Glomerular endothelial cell (primary cell): ENCODE measurements at places on chromosomes 12 and 14.
A peak's percentile ranks its signal among the peaks of the same experiment; 100 is the strongest.

- no peak for DNase-seq
Observed at GRCh38 chr14:90319173-90319572, 12.6 kb downstream of the NRDE2 start.

- no peak for DNase-seq
Observed at GRCh38 chr12:7001921-7002591, 16.2 kb downstream of the LPCAT3 start.

DNA sequence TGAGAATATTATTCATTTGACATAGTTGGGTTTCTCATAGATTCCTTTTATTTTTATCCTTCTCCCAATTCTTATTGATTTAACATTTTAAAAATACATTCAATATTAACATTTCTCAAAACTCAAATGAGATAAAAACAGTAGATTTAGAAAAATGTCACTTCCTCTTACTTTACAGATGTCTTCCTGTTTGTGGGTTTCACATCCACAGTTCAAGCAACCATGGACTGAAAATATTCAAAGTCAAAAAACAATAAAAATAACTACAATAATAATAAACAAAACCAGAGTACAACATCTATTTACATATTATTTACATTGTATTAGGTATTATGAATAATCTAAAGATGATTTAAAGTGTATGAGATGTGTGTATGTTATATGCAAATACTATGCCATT, 111.3 kb upstream of the SLC16A7 start:
- no peak for DNase-seq

- no peak for DNase-seq
Observed at GRCh38 chr12:89797436-89797835, 88.8 kb upstream of the ATP2B1 start.

GRCh38 chr14:68580671-68581070, 212.2 kb downstream of the ZFP36L1 start:
- DNase-seq: no peak

GRCh38 chr14:90049390-90049789, 12.4 kb upstream of the KCNK13 start:
- no peak for DNase-seq

DNA sequence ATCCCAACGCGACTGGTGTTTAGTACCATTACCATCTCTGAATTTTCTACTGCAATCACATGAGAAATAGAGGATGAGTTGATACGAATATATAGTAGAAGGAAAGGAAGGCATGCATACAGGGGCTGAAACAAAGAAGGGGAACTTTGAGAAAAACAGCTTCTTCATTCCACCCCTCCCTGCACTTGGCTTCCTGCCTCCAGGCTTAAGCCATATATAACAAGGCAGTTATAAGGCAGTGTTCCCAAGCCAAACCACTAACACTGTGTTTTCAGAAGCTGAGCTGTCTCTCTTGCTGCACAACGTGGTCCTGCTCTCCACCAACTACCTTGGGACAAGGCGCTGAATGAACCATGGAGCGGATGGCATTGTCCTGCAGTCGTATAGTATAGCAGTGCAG, 11.0 kb downstream of the LETMD1 start:
- no peak for DNase-seq

DNA sequence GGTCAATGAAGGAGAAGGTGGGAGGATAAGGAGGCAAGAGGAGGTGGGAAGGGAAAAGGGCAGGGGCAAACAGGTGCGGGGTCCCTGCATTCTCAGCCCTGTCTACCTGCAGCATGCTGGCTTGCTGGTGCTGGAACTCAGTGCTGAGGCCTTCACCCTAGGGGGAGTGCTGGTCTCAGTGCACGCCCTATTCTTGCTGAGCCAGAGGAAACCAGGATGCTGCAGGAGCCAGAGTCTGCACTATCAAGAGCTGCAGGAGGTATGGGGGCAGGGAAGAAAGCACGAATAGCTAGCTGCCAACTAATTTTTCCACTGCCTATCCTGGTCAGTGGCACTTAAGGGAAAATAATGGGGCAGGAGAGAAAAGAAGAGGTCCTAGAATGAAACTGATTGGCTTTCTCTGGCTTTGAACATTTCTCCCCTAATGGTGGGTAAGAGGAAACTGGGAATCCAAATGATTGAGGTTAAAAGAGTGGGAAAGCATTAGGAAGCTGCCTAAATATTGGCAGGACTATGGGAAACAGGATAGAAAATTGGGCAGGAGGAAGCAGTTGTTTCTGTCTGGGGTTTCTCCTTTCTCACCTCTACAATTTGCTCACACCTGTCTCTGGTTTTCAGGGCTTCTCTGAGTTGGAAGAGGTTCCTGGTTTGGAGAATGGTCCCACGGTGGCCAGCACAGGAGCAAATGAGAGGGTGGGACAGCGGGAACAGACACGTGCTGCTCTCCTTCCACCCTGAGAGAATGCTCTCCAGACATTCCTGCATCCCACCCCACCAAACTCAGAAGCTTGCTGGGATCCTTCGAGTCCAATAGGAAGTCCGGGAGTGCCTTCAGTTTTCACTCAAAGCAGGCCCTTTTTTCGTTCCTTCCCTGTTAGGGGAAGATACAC, 1.9 kb downstream of the TMEM253 start:
- DNase-seq: no peak

DNA sequence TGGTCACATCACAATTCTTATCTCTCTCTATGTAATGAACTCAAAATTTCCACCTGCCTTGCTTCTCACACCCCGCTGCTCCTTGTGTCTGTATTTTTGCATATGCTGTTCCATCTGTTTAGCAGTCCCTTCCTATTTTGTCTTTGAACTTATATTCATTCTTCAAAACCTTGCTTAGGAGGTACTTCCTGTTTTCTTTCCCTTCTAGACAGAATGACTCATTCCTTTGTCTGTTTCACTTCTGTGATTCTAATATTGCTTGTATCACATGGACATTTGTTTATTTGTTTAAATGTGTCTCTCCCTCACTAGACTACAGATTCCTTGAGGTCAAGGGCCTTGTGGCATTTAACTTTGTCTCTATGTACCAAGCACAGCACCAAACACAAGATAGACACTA, 424.2 kb downstream of the ETNK1 start:
- DNase-seq: no peak

DNA sequence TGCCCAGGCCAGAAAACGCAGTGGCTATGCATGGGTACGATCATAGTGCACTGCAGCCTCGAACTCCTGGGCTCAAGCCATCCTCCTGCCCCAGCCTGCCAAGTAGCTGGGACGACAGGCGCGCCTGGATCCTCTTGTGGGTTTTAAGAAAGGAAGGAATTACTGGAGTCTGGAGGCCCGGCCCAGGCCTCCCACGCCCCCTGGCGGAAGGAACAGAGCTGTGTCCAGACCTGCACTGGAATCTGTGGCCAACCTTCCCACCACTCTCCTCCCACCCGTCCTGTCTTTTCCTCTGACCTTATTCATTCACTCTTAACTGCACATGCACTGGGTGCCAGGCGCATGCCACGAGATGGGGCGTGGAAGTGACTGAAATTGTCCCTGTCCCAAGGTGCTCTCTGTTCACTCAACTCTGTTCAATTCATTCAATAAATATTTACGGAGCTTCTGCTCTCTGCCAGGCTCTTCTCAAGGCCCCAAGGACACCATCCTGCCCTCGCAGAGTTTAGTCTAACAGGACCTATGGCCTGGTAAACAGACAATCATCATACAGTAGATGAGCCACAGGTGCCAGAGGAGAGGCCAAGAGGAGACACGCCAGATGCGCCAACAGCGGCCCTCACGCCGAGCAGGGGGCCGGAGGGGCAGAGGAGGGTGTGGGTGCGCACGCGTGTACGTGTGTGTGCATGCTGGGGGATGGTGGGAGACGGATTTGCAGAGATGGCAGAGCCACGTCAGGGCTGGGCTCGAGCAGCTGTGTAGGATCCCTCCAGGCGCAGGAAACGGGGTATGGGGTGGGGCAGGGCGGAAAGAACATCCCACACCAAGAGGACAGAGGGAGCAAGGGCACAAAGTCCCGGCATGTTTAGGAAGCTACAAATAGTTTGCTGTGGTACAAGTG, 13.7 kb upstream of the TMEM106C start:
- DNase-seq: peak; percentile 27

DNA sequence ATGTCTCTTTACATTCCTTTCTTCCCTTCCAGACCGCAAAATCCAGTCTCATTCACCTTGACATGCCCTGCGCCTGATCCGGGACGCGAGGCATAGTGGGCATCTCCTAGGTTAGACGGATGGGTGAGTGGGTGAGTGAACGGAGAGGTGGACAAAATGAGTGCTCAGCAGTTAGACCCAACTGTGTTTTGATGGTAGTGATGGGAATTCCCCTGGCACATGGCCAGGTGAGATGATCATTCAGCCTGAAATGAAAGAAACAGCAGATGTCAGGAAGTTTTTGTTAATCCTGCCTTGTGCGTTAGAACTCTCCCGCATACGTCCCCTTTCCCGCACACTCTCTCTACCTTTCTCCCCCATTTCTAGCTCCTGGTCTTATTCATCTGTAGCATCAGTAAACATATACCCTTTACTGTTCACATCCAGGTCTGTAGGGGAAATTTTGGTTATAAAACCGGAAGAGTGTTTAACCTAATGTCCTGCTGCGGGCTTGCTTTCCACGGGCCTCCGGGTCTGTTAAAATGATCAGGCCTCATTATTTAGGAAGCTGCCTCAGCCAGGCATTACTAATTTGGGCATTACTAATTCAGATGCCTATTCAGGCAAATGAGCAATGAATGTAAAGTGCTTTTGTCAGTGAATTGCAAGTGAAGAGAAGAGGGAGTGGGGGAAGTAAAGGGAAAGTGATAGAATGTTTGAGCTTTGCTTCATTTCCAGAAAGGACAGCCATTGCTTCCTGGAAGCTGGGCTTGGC, 172.8 kb downstream of the ETV6 start:
- DNase-seq: no peak

GRCh38 chr12:11881835-11882234, 188.9 kb upstream of the BCL2L14 start:
- DNase-seq: no peak

DNA sequence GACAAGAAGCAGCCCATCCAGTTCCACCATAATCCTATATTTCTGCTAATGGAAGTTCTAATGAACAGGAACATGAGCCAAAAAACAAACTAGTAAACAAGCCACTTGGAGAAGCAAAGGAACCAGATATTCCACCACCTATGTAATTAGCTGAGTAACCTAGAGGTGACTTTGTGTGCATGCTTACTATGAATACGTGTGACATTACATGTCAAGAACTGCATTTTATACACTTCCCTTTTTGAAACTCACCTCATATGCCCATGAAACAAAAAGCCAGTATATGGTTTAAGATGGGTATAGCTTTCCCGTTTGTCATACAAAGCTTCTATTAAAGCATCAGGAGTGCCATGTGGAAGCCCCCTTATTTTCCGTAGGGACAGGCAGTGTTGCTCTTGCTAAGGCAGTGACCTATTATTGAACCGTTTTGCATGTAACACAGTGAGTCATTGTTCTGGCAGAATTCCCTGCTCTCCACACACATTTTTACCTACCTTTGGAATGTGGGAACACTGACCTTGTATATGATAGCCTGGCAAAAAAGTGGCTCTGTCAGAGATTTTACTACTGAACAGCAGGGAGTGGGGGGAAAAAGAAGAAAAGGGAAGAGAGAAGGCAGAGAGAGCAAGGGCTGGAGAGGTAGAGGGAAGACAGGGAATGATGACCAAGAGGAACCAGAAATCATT, 34.8 kb upstream of the FRMD6 start:
- DNase-seq: peak; percentile 74

GRCh38 chr12:30423330-30423729, 272.3 kb downstream of the IPO8 start:
- no peak for DNase-seq

DNA sequence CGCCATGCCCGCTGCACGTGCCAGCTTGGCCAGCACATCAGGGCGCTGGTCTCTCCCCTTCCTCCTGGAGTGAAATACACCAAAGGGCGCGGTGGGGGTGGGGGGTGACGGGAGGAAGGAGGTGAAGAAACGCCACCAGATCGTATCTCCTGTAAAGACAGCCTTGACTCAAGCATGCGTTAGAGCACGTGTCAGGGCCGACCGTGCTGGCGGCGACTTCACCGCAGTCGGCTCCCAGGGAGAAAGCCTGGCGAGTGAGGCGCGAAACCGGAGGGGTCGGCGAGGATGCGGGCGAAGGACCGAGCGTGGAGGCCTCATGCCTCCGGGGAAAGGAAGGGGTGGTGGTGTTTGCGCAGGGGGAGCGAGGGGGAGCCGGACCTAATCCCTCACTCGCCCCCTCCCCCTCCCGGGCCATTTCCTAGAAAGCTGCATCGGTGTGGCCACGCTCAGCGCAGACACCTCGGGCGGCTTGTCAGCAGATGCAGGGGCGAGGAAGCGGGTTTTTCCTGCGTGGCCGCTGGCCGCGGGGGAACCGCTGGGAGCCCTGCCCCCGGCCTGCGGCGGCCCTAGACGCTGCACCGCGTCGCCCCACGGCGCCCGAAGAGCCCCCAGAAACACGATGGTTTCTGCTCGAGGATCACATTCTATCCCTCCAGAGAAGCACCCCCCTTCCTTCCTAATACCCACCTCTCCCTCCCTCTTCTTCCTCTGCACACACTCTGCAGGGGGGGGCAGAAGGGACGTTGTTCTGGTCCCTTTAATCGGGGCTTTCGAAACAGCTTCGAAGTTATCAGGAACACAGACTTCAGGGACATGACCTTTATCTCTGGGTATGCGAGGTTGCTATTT, 914 bp upstream of the CCND2 start:
- DNase-seq: no peak

DNA sequence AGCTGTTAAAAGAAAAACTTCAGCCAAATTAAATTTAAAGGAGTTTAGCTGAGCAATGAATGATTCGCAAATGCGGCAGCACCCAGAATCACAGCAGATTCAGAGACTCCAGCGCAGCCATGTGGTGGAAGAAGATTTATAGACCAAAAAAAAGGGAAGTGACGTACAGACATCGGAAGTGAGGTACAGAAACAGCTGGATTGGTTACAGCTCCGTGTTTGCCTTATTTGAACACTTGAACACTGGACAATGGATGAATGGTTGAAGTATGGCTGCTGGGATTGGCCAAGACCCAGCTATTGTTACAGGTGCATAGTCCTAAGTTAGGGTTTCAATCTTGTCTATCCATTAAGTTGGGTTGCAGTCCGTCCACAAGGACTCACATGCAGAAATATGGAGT, 42.6 kb downstream of the GALNT8 start:
- DNase-seq: no peak

DNA sequence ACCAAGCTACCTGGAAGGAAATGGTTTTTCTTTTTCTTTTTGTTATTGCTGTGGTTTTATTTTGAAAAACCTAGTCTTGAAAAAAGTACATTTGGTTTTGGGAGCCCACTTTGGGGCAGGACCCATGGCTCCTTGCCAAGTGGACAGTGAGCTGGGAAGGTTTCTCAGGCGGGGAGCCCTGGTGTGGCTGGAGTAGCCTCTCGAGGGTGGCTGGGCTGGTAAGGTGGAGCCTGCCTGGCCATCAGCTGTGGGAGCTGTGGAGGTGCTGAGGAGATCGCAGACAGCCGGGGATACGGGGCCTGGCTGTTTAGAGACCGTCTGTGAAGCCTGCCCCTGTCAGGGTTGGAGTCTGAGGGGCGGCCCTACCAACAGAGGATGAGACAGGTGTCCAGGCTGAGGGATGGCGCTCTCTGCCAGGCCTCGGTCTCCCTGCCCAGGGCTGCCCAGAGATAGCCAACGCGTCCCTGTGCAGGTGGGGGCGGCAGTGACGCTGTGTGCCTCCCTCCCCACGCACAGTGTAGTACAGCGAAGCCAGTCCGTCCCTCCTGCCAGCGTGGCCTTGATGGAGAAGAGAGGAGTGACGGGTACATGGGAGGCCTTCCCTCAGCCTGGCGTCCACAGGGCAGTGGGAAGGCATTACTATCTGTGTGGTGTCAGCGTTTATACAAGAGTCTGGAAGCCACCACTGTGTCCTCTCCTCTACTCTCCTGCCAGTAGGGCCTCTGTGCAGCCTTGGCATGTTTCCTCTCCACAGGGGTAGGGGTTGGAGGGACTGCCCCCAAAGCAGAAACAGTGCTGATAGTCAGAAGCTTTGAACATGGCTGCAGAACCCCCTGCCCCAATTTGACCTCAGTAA, 5.9 kb downstream of the RIN3 start:
- DNase-seq: no peak
